ENCODE measurements at places on chromosomes 11 and 22.

DNA sequence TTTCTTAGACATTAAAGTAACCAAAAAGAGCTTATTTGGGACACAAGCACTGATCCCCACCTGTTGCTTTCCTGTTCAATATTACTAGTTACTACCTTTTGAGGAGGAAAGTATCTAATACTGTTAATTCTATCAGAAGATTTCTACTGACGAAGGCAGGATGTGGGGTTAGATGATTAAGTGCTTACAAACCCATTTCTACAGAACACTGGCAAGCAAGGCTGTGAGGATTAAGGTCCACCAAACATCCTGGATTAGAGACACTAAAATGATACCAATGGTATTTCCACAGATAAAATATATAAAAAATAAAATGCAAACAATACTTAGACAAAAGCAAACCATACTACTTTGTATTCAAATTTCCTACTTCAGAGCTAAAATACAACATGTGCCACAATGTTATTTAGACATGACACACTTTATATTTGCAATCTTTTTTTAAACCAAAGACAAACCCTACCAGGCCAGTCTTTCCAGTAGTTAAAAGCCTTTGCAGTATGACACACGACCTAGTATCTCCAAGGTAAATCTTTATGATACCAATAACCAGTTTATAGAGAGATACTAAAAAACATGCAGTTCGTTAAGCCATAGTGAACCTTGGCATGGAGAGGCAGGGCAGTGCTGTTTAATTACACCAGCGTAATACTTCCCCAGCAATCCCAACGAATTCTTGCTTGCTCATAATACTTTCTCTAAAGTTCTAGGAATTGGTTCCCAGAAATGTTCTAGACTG lies 71.2 kb upstream of the TP53AIP1 start:
- DNase-seq: no peak

DNA sequence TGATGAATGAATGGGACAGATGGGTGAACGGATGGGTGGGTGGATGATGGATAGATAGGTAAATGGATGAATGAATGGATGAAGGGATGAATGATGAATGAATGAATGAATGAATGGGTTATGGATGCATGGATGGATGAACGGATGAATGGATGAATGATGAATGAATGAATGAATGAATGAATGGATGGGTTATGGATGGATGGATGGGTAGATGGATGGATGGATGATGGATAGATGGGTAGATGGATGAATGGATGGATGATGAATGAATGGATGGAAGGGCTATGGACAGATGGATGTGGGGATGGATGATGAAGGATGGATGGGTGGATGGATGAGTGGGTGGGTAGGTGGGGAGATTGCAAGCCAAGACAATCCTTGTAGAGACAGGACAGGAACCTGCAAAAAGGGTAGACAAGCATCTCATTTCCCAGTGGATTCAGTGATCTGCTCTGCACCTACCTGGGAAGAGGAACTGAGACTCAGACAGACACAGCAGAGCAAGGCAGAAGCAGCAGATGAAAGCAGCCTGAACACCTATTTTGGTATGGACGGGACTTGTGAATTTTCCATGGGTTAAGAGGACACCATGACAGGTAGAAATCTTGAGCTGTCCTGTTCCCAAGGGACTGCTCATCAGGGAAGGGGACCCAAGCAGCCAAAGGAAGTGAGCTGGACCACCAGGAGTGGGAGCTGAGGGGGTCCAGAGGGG lies 68.0 kb downstream of the EFCAB6 start:
- no peak for DNase-seq

GRCh38 chr11:77091146-77091940 lies 11.3 kb upstream of the OMP start:
- DNase-seq: peak; percentile 86

DNA sequence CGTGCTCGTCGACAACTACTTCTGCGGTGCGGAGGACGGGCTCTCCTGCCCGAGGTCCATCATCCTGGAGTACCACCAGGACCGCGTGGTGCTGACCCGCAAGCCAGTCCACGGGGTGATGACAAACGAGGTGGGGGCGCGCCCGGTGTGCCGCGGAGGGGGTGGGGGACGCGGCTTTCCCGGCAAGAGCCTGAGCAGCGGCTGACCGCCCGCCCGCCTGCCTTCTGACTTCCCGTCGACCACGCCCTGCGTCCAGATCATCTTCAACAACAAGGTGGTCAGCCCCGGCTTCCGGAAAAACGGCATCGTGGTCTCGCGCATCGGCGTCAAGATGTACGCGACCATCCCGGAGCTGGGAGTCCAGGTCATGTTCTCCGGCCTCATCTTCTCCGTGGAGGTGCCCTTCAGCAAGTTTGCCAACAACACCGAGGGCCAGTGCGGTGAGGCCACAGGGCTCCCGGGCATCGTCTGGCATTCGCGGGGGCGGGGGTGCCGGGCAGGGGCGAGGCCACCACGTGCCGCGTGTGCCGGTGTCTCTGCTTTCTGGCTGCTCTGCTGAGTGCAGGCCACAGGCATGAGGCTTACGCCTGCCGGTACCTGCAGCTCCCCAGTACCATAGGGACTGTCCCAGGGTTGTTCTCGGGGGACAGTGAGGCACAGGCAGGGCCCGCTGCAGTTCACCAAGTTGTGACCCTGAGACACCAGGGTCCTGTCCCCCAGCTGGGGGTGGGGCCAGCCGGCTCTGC lies 28.5 kb upstream of the MUC5B start:
- DNase-seq: peak; percentile 21

- no peak for DNase-seq
Measured at GRCh38 chr11:57397394-57397990, 7.0 kb upstream of the PRG2 start.

DNA sequence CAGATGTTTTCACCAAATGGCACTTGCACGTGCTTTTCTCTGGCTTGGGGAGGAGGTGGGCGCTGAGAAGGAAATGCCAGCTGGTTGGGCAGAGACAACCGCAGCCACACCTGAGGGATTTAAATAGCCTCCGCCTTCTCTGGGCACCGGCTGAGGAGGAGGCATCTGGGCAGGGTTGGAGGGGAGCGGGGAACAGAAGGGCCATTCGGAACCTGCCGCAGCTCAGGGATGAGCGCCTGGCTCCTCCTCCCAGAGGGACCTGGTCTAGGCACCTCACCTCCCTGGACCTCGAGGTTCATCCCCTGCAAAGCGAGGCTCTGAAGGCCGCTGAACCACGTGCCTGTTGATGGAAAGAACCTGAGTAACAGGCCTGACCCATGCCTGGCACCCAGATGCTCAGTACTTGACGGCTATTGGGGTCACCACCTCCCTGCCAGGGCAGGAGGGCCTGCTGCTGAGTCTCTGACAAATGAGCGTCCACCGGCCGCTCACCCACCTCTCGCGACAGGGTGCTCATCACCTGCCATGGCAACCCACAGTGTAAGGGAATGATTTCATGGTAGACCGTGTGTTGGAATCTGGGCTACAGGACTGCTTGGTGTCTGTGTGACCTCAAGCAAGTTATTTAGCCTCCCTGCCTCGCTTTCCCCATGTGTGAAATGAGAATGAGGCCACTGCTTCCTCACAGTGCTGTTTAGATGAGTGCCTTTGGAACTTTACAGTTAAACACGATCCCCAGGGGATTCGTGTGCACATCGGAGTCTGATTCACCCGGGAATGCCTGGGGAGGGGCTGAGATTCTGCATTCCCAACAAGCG lies 2.0 kb upstream of the KDELR3 start:
- DNase-seq: no peak

GRCh38 chr11:126607374-126607773 lies 251.9 kb downstream of the ST3GAL4 start:
- DNase-seq: no peak

- no peak for DNase-seq
Measured at GRCh38 chr11:92204731-92205130, 19.9 kb upstream of the FAT3 start.

DNA sequence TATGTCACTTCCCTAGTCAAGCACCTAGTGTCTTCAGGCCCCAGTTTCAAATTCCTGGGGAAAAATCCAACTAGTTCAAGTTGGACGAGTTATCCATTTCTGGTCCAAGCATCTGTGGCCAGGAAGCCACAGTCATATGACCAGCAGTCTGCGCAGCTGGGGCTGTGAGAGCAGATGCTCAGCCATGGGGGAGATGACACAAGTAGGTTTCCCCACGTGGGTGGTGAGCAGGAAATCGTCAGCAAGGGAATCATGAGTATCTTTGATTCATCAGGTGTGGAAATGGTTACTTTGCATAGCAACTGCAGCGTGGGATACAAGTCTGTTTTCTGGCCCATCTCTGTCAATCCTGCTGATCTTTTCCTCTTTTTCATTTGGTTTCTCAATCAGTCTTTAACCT lies 185.3 kb downstream of the C11orf91 start:
- no peak for DNase-seq

DNA sequence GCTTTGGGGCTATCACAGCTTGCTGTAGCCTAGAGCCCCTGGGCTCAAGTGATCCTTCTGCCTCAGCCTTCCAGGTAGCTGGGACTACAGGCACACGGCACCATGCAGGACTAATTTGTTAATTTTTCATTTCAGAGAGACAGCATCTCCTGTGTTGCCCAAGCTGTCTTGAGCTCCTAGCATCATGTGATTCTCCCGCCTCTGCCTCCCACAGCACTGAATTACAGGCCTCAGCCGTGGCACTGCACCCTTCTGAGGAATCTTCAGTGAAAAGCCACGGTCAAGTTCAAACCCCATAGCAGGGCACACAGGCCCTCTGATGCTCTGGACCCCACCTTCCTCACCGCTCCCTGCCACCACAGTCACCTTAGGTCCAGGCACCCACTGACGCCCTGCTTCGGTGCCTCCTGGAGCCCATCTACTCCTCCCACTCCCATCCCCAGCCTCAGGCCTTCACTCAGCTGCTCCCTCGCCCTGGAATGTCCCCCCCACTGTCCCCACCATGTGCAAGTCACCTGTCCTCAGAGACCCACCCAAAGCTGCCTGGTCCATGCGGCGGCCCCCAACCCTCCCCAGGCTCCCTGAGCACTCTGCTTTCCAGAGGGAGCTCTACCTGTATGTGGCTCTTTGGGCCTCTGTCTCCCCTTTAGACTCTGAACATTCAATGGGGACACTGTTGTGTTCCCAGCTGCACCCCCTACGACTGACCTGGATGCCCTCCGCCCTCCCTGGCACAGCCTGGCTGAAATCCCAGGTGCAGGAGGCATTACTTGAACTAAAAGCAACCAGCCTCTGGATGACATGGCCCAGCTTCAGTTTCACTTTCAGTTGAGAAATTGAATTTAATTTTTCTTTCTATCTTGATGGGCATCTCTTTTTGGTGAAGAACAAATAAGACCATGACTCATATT lies 1.6 kb downstream of the APOL2 start:
- DNase-seq: no peak

- DNase-seq: no peak
Measured at GRCh38 chr11:130088919-130089673, 19.4 kb downstream of the APLP2 start.

- no peak for DNase-seq
Measured at GRCh38 chr11:105023003-105023402, at the start of gene CASP5. TSS of gene CASP5 (minus strand) at chr11:105023168. CDS start at chr11:105023136, 32 bp downstream.

DNA sequence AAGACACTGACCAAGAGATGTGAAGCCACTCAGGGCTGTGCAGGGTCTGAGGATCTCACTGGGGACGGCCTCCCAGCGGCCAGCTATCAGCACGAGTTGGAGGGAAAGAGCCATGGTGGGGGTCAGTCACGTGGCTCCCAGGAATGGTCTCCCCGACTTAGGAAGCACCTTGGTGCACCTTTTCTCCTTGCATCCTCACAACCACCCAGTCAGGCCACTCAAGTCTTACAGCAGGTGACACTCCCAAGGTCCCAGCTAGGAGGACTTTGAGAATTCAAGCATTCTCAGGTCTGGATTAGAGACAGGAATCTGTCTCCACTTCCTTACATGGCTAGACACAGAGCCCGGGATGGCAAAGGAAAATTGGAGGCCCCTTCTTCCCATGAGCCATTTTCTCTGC lies 2.7 kb downstream of the RNASEH2C start:
- DNase-seq: no peak

DNA sequence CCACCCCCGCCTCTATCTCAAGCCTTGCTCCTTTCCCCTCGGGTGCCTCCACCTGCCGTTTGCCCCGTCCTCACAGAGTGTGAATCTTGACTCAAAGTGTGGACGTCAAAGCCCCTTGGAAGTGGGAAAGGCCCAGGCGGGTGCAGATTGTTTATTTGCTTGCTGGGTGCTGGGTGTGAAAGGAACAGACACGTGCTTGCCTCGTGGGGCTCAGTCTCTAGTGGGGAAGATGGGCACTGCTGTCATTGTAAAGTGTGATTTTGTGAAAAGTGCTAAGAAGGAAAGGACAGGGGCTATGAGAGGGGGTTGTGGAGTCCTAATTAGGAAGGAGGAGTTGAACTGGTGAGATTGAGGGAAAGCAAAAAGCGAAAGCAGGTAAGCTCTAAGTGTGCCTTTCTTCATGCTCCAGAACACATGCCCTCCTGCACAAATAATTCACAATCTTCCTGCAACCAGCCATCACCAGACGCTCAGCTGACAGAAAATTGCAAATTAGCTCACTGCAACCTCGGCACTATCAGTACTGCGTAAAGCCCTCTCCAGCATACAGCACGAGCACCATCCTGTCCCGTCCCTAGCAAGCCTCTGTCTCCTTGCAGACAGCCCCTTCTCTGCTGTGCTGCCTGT lies 9.7 kb upstream of the GCAT start:
- no peak for DNase-seq

DNA sequence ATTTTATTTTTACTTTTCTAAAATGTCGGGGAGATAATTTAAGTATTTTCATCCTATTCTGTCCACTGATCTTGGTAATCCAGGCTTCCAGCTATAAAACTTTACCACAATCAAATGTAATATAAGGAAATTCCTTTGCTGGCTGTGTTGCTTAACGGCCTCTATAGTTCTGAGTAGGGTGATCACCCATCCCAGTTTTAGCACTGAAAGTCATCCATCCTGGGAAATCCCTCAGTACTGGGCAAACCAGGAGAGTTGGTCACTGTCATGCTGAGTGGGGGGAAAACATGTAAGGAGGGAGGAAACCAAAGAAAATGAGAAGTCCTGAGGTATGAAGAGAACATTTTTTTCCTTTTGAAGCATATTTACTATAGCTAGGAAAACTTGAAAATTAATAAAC lies 12.8 kb upstream of the BACE1-AS start:
- DNase-seq: no peak

DNA sequence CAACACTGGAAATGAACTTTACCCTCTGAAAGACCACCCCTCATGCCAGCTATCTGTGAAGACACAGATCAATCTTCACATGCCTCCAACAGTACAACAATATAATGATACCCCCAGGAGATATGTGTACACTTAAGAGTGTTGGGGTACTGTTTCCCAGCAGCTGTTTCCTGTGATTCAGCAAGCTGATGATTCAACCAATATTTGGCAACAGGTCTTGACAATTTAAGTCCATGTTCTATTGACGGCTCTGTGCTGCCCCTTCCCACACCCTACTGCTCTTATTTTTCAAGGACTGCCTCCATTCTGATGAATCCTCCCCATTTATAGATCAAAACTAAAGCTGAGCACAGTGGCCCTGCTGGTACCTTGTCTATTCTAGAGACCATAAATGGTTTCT lies 6.6 kb downstream of the SNX19 start:
- DNase-seq: no peak

- DNase-seq: no peak
Measured at GRCh38 chr11:116821050-116821918, 1.8 kb downstream of the APOA4 start.

- no peak for DNase-seq
Measured at GRCh38 chr22:29269230-29269604, 1.1 kb downstream of the EWSR1 start.

- DNase-seq: no peak
Measured at GRCh38 chr22:44383652-44384562, 71.2 kb upstream of the SHISAL1 start.

Data from activated naive CD8-positive, alpha-beta T cell treated with anti-CD3 and anti-CD28 coated beads, Interleukin-2, amount 10 ng/mL, durations not matched to agents 7 days and 5 days (primary cell).